Glomerular endothelial cell (primary cell): ENCODE measurements at places on chromosomes 4 and X. TPM values are rescaled to one million over a fixed set of nuclear protein-coding genes. Genes with fewer than 3 reads are reported as not detected.

The RNF128 gene
- 0.47 and 1.1 TPM in 2 replicates for total RNA-seq

The POLN gene
- total RNA-seq: 1.6 and 2.1 TPM in 2 replicates

DNA sequence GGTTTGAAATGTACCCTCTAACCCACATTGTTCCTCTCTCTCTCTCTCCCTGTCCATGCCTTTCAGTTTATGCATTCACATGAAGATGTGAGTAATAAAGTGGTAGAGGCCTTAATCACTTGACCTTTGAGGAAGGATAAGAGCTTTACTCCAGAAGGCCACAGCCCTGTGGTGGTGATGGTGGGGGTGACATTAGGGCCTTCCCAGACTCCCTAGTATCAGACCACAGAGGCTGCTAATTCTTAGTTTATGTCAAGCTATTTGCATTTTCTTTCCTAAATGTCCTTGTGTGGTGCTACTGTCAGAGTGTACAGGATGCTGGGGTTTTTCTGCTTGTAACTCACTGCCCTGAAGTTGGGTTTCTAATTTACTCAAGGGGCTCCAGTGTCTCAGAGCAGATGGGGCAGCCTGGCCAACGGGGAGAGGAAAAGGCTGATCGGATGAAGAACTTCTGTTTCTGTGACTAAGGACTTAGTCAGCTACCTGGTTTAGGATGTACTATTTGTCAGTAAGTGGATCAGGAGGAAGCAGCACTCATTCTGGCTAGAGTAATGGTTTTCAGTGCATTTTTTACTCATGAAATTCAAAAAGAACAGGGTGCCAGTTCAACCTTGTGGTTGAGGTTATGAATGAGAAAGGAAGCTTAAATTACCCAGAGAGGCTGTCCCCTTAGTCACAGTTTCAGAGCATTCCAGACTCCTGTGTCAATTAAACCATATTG is 509.6 kb upstream of the DIPK2B start:
- DNase-seq: no peak

DNA sequence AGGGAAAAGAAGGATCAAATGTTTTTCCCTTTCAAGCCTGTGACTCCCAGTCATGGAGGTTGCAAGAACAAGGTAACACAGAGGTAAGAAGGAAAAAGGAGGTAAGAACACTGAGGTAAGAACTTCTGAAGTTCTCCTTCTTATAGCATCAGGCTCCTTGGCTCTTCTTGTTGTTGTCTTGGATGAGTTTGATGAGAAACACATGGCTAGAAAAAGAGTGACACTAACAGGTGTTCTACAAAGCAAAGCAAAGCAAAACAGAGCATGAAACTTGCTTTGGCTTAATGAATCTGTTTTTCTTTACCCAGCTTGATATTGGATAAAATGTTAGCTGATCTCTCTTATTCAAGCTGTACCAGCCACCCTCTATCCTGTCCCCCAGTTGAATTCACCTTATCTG is 231.2 kb upstream of the F9 start:
- no peak for DNase-seq

DNA sequence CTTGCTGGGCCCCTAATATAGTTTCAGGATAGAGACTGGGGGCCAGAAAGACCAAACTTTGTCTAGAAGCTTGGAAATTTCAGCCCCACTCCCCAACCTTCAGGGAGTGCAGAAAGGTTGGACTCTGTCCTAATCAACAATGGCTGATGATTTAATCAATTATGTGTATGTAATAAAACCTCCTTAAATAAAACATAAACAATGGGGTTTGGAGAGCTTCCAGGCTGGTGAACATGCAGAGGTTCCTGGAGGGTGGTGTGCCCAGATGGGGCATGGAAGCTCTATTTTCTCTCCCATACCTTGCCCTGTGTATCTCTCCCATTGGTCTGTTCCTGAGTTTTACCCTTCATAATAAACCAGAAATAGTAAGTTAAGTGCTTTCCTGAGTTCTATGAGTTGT is 174.2 kb downstream of the GC start:
- DNase-seq: no peak

- DNase-seq: no peak
Observed at GRCh38 chr4:141771889-141772830, 135.8 kb downstream of the IL15 start.

The TRIM75 gene
- total RNA-seq: not detected in 2 replicates

DNA sequence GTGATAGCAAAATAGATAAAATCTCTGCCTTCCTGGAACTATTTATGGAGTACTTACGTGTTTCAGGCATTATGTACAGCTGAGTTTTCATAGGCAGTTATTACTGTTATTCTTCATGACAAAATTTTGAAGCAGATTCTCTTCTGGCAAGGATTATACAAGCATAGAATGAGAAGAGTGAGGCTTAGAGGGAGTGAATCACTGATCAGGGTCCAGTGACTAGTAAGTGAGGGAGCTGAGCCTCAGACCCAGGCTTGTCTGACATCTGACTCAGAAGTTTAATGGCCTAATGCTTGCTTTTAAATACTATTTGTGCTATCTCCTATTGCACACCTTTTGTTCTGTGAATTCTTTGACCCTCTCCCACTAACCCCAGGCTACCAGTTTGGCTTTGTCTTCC is 110.6 kb downstream of the DTHD1 start:
- no peak for DNase-seq

The ACSL1 gene
- 10.9 and 27.1 TPM in 2 replicates for total RNA-seq

- DNase-seq: no peak
Observed at GRCh38 chrX:47080215-47080914, 2.1 kb downstream of the RGN start.

- no peak for DNase-seq
Observed at GRCh38 chr4:78325271-78326157, 226.1 kb upstream of the ANXA3 start.

GRCh38 chrX:118975831-118976598 is 1.6 kb downstream of the LONRF3 start:
- DNase-seq: no peak

DNA sequence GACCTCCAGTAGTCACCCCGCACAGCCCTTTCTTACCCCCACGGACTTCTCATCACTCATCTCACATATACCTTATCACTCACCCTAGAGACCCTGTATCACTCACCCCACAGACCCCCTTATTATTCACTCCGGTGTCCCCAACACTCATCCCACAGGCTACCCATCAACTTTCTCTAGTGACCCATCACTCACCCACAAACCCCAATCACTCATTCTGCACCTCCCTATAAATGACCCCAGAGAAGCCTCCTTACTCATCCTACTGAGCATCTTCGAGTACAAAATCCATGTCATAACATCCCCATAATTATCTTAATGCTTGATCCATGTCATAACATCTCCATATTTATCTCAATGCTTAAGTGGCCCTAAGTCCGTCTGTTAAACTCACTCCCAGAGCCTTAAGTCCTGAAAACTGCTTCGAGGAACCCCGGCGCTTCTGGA is 934 bp downstream of the ZNF41 start:
- DNase-seq: no peak

DNA sequence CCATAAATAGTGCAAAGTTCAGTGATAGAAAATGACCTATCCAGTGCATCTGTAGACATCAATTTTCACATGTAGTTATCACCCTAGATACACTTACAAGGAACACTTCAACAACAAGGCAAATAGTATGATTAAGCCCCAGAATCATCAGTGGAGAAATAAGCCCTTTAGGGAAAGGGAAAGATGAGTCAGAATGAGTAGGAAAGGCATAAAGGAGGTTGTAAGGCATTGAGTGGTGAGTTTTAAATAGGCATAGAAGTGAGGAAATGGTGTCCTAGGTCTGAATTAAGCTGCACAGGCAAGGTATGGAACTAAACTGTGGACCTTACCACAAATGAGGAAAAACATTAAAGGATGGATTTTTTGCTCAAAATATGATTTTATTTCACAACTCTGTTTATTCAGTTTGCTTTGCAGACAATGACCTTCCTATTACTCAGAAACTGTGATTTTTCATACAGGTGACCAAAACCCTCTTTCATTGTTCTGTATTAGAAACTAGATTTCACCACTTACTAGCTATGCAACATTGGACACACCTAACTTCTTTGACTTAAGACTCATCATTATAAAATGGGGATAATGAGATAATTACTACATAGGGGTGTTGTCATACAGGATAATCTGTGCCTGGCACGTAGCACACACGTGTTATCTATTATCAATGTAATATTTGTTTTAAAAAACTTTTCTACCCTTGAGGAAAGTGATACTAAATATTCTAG is 57.0 kb upstream of the MAP9 start:
- DNase-seq: no peak

The SLC49A3 gene
- 6.9 and 10.0 TPM in 2 replicates for total RNA-seq

- DNase-seq: no peak
Observed at GRCh38 chr4:16466581-16466980, 240.3 kb upstream of the TAPT1 start.

DNA sequence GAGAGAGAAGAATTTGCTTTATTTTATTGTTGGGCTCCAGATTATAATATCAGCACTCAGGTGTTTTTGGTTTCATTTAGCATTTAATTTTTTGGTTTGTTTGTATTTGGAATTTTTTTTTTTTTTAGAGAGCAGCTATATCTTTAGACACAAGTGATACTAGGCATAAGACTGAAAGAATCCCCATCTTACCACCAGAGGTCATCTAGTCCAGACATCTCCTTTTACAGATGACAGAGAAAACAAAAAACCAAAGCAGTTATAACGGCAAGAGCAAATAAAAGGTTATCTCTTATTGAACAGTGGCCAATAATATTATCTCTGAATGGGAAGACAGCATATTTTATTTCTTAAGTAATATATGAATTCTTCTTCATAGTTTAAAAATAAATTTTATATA is 22.8 kb downstream of the USP38 start:
- no peak for DNase-seq

DNA sequence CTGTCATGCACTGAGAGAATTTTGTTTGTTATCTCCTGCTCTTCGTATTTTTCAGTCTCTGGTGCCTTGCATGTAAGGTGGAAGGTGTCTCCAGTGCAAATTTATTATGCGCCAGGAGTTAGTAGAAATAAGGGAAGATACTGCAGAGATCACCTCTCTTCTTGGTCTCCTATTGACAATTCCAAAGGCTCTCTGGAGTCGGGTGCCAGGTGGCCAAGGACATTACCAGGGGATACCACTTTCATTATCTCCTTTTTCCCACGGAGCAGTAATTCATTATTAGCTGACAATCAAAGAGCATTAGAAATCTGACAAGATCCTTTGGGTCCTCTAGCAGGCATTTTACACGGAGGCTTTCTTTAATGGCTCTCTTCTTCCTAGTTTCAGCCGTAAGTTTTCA is 26.0 kb downstream of the ADD1 start:
- DNase-seq: no peak

- DNase-seq: no peak
Observed at GRCh38 chr4:138263247-138263816, 21.2 kb upstream of the SLC7A11 start.

The GNRHR gene
- total RNA-seq: not detected in 2 replicates

The TXK gene
- total RNA-seq: 0.18 and 0.87 TPM in 2 replicates

The CLNK gene
- total RNA-seq: under 0.01 TPM in 1 of 2 replicates, not detected in the other

The TMEM154 gene
- 6.7 and 8.6 TPM in 2 replicates for total RNA-seq

- no peak for DNase-seq
Observed at GRCh38 chr4:185099940-185100339, 43.1 kb upstream of the SLC25A4 start.

GRCh38 chr4:164508771-164509170 is 245.2 kb upstream of the SMIM31 start:
- DNase-seq: no peak

DNA sequence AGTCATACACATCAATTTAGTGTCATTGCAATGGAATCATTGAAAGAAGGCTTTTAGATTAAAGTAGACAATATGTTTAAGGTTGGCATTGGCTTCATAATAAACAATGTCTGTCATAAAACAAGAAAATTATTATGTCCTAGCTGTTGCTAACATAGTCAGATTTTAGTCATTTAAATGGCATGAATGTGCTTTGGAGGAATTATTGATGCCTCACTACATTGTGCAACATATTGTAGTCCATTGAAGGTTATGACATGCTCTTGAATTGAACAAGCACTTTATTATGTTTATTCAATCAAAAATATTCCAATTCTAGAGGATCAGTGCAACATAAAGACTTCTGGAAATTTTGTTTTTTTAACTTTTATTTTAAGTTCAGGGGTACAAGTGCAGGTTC is 489.8 kb upstream of the AMOT start:
- DNase-seq: no peak

GRCh38 chr4:1363513-1363912 is 16.5 kb downstream of the UVSSA start:
- DNase-seq: no peak

The IQCM gene
- not detected in 2 replicates for total RNA-seq

DNA sequence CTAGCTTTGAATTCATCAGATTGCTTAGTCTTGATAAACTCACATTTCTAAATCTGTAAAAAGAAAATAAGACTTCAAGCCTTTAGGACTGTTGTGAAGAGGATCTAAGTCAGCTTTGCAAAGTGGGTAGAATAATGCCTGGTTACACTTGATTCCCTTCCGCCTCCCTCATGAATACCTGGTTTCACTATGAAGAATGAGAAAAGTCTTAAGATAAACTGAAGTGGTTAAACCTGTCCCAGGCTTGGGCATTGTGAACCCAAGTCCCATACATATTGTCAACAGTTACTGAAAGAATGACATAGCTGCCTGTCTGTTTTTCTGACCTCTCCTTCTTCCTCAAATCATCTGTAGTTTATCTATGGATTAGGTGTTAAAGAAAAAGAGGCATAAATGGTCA is 16.7 kb upstream of the GBA3 start:
- DNase-seq: no peak

- no peak for DNase-seq
Observed at GRCh38 chr4:105059337-105059736, 87.3 kb upstream of the TET2 start.

The GLOD5 gene
- not detected in 2 replicates for total RNA-seq

DNA sequence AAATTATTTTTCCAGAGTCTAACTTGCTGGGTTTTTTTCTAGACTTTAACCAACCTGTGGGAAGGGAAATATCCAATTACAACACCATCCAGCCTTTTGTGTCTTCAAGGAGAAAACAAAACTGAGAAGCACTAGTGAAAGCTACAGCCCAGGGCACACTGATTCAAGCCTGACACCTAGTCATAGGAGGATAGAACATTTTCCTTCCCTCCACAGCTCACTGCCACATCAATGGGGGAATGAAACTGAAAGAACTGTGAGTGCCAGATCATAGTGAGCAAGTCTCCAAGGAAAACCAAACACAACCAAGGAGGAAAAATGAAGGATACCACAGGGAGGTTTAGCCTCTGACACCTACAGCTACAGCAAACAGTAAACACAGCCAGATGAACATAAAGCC is 43.3 kb upstream of the MAGEA8 start:
- no peak for DNase-seq

The NWD2 gene
- not detected in 2 replicates for total RNA-seq

DNA sequence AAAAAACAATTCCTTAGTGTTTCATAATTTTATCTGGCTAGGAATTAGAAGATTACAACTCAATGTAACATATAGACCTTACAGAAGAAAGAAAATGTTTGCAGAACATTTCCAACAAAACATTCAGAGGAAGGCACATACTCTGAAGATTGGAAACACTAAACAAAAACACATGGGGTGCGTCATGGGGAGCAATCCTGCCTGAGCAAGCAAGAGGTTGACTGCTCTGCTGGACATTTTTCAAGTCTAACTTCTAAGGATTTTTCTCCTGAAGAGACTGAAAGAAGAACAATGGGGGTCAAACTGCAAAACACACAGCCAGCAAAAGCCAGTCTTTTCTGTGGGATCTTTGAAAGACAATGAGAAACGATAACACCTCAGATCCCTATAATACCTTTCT is 182.8 kb downstream of the GUCY2F start:
- no peak for DNase-seq

- no peak for DNase-seq
Observed at GRCh38 chr4:10983268-10983667, 298.7 kb upstream of the CLNK start.
